ENCODE measurements at places on chromosomes 4 and X.

DNA sequence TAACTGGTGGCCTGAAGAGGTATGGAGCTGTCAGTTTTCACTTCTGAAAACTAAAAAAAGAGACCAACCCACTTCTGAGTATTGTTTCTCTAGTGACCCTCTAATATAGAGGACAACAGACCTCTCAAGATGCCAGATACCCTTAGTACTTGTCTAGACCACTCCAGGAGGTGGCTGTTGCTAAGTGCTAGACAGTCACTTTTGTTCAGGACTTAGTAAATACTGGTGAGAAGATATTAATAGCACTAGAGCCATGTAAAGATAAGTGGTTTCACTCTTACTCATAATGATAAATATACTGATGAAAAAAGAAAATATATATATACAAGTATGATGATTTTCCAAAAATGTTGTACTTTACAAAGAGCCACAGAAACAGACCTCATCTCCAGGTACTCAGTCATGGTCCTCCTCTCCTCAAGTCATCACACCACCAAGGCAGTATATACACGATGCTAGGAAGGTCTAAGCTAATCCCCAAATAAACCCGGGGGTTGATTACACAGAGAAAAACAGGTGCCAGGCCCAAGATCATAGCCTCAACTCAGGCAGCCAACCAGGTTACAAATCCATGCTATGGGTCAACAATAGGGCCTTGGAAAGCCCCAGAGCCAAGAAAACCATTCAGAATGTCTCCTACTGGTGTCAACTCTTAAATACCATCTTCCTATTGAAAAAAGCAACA is 66.9 kb downstream of the ARHGEF9 start:
- DNase-seq = peak; percentile 47

GRCh38 chr4:57475424-57475823 is 365.2 kb upstream of the IGFBP7 start:
- DNase-seq = no peak

DNA sequence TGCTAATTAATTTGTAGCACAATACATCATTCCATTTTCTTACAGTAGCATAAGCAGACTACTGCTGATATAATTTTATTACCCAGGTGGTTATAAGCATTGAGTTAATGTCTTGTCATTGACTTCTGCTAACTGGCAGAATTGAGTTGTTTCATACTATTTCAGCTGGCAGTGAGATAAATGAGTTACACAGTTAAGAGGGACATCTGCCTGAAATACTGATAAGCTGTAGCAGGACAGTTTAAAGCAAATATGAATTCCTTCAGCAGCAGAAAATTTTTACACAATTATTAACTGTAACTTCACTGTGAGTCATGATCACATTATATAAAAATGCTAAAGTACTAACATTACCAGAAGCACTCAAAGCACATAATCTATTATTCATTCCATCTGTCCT is 326.8 kb downstream of the INPP4B start:
- no peak for DNase-seq

DNA sequence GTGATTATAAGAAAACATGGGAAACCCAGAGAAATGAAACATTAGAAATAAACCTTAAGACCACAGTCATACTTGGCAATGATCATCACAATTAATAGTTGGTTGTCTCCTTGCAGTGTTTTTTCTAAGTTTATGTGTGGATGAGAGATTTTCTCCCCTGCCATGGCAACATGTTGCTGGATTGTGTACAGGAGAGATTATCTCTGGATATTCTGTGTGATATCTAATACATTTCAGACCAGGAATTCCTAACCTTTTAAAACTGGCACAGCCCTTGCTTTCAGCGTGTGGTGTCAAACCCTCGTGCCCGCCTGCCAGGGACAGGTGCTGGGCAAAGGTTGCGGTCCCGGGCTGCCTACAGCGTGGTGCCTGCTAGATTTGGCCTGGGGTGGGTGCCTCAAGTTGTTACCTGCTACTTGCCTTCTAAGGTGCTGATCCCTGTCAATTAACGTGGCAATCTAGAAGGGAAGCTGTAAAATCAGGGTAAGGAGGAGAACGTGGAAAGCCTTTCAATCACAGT is 100.5 kb downstream of the TMEM131L start:
- DNase-seq = no peak

DNA sequence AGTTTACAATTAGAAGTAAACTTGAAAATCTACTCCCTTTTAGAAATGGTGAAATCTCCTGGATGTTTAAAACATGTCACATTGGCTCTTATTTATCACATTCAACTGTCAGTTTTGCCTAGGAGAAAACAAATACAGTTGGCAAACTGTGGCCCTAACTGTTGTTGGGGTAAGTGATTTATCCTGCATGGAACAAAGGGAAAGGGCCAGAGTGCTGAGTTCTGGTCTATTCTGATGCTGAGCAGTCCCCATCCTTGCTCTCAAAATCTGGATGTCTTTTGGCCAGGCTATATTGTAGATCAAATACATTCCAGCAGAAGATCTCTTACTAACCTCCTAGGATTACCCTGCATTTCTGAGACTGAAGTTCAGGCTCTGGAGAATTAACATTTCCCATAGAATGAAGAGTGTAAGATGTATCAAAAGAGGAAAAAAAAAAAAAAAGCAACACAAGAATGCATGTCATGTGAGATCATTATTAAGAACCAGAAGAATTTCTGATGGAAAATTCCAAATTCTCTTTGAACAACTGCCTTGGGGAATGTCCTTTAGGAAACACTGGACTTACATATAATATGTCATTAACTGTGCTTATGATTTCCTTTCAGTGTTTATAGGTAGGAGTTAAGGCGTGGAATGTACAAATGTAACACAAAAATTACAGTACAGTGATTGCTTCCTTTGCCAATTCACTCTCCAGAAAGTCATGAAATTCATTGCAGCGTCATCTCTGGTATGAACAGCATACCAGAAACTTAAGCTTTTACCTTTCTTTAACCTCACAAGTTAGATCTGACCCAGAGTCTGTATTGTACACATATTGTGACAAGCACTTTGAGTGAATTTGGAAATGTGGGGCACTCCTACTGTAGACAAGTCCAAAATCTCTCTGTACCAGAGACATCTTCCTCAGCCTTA is 1012.5 kb upstream of the LCORL start:
- DNase-seq = no peak

DNA sequence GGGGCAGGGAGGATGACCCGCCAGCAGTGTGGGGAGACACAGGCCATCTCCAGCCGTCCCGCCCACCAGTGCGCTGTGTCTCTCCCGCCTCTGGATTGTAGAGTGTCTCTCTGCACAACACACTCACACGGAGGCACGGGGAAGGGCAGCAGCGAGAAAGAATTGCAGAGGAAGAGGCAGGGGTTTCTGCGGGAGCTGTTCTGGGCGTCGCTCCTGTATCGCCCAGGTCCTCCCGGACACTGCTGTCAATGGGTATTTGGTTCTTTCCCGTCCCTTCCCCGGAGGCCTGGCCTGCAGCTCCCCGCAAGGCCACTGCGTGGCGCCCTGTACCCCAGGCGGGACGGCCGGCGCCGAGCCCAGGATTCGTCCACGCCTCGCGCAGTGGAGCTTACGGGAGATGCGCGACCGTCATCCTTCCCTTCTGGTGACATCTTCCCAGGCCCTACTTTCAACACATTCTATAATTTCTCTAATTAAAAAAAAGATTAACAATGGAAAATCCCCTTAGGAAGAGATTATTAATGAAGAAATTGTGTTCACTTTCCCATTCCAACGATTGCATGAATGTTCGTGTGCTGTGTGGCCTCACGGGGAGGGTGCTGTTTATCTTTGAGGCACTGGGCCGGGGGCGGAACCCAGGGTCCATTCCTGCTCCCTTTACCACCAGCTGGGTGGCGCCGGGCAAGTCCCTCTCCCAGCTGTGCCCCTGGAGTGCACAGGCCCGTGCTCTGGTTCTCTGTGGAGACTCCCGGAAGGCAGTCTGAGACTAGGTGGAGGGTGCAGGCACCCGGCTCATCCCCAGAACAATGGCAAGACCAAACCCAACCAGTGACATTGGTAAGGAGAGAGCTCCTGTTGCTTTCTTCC is 95.7 kb downstream of the CPZ start:
- DNase-seq = peak; percentile 31

DNA sequence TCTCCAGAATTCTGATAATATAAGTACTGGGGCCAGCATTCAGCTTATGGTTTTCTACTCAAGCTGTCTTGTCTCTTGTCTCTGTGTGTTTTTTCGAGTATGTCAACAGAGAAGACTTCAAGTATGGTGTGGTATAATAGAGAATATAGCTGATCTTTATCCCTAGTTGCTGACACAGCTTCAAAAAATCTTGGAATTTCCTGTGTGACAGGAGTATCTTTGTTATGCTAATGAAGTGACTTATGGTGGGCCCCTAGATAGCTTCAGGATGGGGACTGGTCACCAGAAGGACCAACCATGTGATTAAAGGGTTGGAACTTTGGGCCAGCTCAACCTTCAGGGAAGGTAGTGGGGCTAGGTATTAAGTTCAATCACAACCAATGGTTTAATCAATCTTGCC is 2.9 kb downstream of the GPRASP3 start:
- no peak for DNase-seq

GRCh38 chrX:54807524-54808108 is at the start of gene MAGED2:
Gene MAGED2 (plus strand): TSS chrX:54807745. CDS start chrX:54809332, 1,587 bp downstream.
- DNase-seq = no peak

- no peak for DNase-seq
Measured at GRCh38 chr4:6568689-6569332, 6.2 kb upstream of the MAN2B2 start.

DNA sequence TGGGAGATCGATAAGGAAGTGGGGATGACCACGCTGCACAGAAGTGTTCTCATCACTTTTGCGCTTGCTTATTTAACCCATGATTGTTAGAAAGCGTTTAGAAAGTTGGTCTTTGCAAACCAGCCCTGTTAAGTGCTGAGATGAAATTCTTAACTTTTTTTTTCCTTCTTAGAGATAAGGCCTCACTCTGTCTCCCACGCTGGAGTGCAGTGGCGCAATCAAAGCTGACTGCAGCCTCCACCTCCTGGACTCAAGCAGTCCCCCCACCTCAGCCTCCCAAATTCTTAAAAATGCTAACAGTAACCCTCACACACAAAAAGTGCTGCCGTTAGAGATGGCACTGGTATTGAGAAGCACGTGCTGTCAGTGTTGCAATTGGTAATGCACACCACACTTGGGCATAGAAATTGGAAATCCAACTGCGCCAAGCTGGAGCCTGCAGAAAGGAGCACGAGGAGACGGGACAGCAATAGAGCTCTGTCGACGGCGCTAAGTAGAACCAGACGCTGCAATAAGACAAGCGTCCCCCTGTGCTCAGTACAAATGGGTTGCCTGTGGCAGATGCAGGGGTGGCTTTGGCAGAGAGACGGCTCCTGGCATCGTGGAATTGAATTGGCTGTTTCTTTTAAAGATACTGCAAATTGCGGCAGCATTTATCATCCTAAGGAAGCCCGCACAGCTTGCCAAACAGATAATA is 113.4 kb downstream of the TBL1X start:
- no peak for DNase-seq

DNA sequence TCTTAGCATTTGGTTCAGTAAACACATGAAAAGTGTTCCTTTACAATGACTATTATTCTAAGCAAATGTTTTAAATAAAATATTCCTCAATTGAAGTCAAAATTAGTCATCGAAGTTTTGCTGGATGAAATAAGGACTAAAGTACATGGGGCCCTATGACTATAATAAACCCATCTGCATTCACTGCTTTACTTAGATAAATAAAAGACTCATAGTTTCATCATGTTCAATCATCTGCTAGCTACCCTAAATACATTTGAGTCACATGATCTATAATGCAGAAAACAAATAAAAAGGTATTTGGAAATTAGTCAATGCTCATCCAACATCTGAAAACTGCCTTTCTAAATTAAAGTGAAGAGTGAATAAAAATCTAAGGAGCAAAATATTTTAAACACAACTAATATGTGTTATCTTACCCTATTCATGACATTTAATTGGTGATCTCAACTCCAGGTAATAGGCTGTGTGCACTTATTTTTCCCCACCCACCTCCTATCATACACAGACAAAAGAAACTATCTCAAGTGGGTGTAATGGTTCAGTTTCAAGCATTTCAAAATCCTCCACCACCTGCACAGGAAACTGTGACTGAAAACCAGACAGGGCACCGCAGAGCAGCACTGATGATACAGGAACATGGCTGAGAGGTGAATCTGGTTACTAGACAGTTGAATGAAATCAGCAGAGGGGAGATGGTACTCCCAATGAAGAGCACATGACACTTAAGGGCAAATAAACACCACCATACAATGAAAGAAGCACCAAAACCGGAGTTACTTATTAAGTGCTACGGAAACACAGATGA is 78.6 kb downstream of the CAMK2D start:
- peak; percentile 89 for DNase-seq

DNA sequence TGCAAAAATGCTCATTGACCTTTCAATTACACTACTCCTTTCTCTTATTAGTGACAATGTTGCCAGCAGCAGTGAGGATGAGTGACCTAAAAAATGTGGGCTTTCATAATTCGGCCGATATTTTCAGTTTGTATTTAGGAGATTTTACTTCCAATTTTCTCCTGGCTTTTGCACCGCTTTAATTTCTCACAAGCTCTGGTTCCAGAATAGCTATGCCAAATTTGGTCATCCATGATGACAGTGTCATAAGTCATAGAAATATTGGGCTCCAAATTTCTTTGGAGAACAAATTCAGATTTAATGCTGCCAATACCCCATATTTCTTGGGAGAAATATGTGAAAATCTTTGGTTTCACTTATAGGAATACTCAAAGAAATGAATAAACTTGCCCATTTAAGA is 187.7 kb upstream of the HCCS start:
- no peak for DNase-seq

- DNase-seq = peak; percentile 26
Measured at GRCh38 chrX:28312965-28313364, 274.3 kb upstream of the IL1RAPL1 start.
